Dermis blood vessel endothelial cell (primary cell): ENCODE measurements at places on chromosomes 13 and 19. TPM values are rescaled to one million over a fixed set of nuclear protein-coding genes. Genes with fewer than 3 reads are reported as not detected.

The ZNF468 gene
- 23.5 and 24.8 TPM in 2 replicates for total RNA-seq

The CEACAM8 gene
- total RNA-seq = not detected in 2 replicates

The STRN4 gene
- total RNA-seq = 90.9 and 135 TPM in 2 replicates

The C19orf18 gene
- 0.34 TPM in 1 of 2 replicates, not detected in the other for total RNA-seq

The CNN2 gene
- total RNA-seq = 108 and 253 TPM in 2 replicates

The ZNF470 gene
- 4.1 and 5.2 TPM in 2 replicates for total RNA-seq

The PLPPR3 gene
- total RNA-seq = under 0.01 TPM in 1 of 2 replicates, not detected in the other

The PBX4 gene
- 0.05 TPM in 1 of 2 replicates, not detected in the other for total RNA-seq

The ATXN8OS gene
- total RNA-seq = not detected in 2 replicates

The DACT3 gene
- 0.14 and 0.34 TPM in 2 replicates for total RNA-seq

The FCGBP gene
- total RNA-seq = 0.17 and 0.74 TPM in 2 replicates

The PSG3 gene
- not detected in 2 replicates for total RNA-seq

The PSG1 gene
- total RNA-seq = under 0.01 TPM in 1 of 2 replicates, not detected in the other

The BICRA gene
- total RNA-seq = 12.2 and 12.9 TPM in 2 replicates

The GPR4 gene
- total RNA-seq = 3.2 and 5.0 TPM in 2 replicates

The PDX1 gene
- not detected in 2 replicates for total RNA-seq

The TNPO2 gene
- 25.7 and 31.4 TPM in 2 replicates for total RNA-seq

The MBD3L3 gene
- not detected in 2 replicates for total RNA-seq

The ARHGEF7 gene
- total RNA-seq = 278 and 307 TPM in 2 replicates

The POU2F2 gene
- 0.17 and 0.56 TPM in 2 replicates for total RNA-seq

The KLF1 gene
- 0.17 TPM in 1 of 2 replicates, not detected in the other for total RNA-seq

The NLRP7 gene
- total RNA-seq = under 0.01 TPM in 1 of 2 replicates, not detected in the other

The ADAMTS10 gene
- 4.8 and 13.8 TPM in 2 replicates for total RNA-seq

The TMEM59L gene
- total RNA-seq = under 0.01 TPM in 1 of 2 replicates, not detected in the other

The PNMA8A gene
- total RNA-seq = under 0.01 and 0.98 TPM in 2 replicates

The NAPSA gene
- total RNA-seq = not detected in 2 replicates

The CFAP97D2 gene
- not detected in 2 replicates for total RNA-seq

The SWSAP1 gene
- total RNA-seq = 0.79 and 0.85 TPM in 2 replicates

The TEKTIP1 gene
- not detected in 2 replicates for total RNA-seq

The TMEM238 gene
- total RNA-seq = 0.34 and 1.0 TPM in 2 replicates

The SCGB2B2 gene
- total RNA-seq = not detected in 2 replicates

The CEACAM7 gene
- 0.17 TPM in 1 of 2 replicates, not detected in the other for total RNA-seq

The SHISA2 gene
- 1.1 and 1.7 TPM in 2 replicates for total RNA-seq

The C19orf67 gene
- not detected in 2 replicates for total RNA-seq

The TMPRSS9 gene
- under 0.01 and 0.14 TPM in 2 replicates for total RNA-seq

The NOVA2 gene
- total RNA-seq = 7.0 and 16.9 TPM in 2 replicates

The ZNF99 gene
- not detected in 2 replicates for total RNA-seq

The LILRB1 gene
- total RNA-seq = not detected in 2 replicates

The CARM1 gene
- total RNA-seq = 19.2 and 46.4 TPM in 2 replicates
